Lower lobe of right lung (tissue), 2 donors: ENCODE measurements at places on chromosomes 6 and 20. TPM values are rescaled to one million over a fixed set of nuclear protein-coding genes. Genes with fewer than 3 reads are reported as not detected.

DNA sequence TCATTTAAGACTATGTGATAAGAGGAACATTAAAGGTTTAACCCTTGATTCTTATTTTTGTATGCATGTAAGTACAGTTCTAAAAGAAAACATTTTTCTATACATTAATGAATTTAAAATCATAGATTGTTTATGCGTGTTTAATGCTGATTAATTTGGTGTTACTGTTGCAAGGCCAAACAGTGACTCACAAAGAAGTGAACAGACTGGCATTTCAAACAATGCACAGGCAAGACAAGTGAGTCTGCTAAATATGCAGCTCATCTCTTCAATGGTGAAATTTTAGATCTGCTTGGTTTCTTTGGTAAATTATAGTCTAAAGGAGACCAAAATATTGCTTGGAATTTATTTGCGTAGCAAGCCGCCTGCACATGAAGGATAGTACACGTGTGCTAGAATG lies 417.4 kb upstream of the SOX4 start:
- no peak for DNase-seq

DNA sequence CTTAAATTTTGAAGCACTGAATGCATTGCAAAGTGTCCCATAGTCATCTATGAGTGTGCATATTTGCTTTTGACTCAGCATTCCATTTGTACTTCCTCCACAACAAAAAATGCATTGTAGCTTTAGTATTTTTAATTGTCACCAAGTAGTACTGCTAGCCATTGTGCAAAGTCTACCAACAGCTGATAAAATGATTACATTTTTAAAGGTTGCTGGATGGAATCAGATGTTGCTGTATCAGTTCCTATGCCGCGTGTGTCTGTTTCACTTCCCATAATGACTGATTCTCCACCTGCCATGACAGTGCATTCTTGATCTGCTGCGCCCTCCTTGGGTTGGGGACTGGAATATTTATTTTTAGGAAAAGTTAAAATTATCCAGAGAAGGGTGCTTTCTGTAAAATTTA lies 41.2 kb downstream of the SLX4IP start:
- no peak for DNase-seq

RBM24 gene
- 1.2 TPM for total RNA-seq

LAMP5 gene
- total RNA-seq, result 0.41 TPM

LINC00237 gene
- total RNA-seq, result not detected

DNA sequence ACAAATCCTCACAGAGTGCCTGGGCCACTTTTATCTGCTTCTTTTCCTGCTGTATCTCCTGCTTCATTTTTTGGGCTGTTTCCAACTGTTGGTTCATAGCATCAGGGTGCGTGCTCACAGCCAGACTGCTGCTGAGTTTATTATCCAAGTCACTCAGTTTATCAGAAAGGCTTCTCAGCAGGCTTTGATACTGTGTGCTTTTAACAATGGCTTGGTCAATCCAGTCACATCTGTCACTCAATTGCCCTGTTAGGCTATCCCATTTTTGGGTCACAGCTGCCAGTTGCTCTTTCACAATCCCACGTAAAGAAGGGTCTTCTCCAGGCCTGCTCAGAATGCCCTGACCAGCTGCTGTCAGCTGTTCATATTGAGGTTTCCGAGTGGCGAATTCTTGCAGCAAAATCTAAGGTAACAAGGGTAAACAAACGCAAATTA lies 87.2 kb downstream of the DST start:
- no peak for DNase-seq

- no peak for DNase-seq
These were observed 3.9 kb upstream of the IPCEF1 start for GRCh38 chr6:154360476-154360875.

GRCh38 chr20:3250091-3250504 lies 11.1 kb upstream of the SLC4A11 start:
- DNase-seq, result no peak

- DNase-seq, result no peak
These were observed 847.9 kb upstream of the FLRT3 start for GRCh38 chr20:15185322-15185721.

DNA sequence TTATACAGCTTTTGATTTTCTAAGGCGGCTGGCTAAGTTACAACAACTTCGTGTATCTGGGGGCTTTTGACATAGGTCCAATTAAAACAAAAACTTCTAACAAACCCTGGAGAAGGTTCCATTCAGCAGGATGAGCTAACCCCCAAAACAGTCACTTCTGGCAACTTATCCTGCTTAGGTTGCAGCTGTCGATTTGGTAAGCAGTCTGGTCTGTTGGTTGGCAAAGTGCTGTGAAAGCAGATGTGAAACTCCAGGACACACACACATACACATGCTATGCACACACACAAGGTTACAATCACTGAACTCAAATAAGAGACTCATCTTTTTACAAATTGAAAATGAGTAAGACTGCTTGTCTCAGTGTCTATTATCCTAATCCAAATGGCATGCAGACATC lies 119.0 kb upstream of the STMND1 start:
- DNase-seq, result no peak
